ENCODE measurements at places on chromosomes 3 and 15.

- no peak for DNase-seq
Observed at GRCh38 chr3:127375151-127375930, 87.5 kb upstream of the PRR20G start.

DNA sequence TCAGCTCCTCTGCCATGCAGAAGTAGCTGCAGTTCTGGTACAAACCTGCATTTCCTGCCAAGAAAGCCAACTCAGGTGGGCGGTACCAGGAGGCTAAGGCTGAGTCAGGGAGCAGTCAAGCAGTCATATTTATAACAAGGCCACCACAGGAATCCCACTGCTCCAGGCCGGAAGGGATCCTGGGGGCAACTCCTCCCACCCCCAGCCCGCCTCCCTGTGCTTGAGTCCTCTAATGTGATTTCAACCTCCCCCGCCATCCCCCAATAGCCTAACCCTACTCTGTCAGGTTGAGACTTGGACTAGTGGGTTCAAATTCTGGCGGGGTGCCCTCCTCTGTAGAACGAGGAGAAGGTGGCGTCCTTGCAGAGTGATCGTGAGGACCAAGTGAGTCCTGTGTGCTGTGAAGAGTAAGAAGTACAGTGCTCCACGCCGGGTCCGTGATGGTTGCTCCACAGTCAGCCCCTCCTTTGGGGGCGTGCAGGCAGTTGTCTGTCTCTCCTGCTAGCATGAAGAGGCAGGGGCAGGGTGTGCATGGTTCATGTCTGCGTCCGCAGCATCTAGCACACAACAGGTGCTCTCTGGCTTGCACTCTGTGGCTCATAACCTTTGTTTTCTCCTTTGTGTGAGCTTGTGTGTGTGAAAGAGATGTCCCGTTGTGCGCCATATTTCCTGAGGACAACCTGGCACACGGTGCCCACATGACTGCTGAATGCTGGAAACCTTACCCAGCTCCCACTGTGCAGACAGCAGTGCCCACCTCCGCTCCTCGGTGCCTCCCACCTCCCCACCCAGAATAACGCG is 78.3 kb downstream of the SMAD6 start:
- DNase-seq = no peak

DNA sequence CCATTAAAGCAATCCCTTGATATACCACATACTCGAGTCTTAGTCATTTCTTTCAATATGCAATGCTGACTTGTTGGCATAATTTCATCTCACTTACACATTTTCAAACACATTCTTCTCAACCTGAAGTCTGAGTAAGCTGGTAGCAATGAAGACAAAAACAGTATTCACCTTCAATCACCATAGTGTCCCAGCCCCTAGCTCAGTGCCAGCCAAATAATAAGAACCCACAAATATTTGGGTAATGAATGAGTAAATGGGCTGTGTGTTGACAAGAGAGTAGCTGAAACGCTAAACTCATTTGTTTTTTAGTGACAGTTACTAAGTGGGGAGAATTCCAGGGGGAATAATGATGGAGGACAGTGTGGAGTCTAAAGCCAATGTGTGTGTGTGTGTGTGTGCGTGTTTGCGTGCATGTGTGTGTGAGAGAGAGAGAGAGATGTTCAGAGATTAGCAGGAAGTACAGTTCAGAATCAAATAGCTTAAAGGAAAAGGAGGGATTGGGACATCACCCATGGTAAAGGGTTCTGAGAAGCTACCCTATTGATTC is 165.7 kb downstream of the GAP43 start:
- no peak for DNase-seq

DNA sequence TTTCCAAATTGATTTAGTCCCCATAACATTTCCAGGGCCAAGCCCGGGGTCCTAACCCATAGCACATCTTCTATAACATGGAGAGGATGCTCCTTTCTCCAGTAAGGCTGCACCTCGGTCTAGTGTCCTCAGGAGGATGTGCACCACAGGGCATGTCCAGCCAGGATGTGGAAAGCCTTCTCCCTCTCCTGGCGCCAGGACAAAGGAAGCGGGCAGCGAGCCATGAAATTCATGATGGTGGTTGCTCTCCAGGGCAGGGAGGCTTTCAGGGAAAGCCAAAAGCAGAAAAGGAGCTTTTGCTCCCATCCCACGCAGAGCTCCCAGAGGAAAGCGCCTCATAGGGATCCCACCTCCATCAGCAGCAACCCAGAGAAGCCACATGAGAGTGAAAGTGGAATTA is 220.0 kb downstream of the ADAMTSL3 start:
- no peak for DNase-seq

GRCh38 chr3:177051411-177051810 is 145.9 kb downstream of the TBL1XR1 start:
- DNase-seq = no peak

DNA sequence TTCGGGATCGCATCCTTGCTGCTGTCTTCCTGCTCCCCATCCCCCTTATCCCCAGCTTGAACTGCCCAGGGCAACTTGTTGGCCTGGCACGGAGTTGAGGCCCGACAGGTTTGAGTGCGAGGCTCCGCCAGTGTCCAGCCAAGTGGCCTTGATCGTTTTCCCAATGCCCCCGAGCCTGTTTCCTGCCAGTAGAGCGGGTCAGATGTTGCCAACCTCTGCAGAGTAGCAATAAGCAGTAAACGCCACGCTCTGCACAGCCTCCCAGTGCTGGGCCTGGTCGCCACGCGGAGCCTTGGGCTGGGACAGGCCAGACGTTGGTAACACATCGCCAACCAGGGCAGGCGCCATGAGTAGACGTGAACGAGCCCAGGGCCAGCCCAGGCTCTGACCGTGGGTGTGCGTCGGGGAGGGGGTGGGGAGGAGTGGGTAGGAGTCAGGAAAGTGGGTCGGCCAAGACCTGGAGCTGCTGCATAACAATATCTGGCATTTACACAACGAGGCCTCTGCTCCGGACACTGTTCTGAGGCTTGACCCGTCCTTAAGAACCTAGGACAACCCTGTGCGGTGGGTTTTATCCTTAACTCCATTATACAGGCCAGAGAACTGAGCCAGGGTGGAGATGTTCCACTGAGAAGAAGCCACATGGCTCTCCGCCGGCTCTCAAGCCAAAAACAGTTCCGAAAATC is 444 bp upstream of the ABHD14A start:
- no peak for DNase-seq

DNA sequence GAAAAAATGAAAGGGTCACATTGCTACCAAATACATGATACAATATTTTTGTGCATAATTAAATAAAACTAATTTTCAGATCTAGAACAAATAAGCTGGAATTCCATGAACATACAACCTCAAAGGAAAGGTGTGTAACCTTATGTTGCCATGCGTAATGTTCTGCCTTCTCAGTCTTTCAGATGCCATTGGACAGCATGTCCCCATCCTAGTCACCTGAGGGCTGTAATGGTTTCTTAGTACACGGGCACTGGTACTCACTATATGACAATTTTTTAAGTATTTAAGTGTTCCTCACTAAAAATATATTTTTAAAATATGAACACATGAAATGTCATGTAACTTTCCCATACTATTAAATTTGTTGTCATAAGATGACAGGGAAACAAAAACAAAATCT is 24.1 kb downstream of the NEK10 start:
- DNase-seq = no peak
